Hippocampal formation (tissue), 2 donors: ENCODE measurements at places on chromosomes 4 and X.
A peak's percentile ranks its signal among the peaks of the same experiment; 100 is the strongest.

DNA sequence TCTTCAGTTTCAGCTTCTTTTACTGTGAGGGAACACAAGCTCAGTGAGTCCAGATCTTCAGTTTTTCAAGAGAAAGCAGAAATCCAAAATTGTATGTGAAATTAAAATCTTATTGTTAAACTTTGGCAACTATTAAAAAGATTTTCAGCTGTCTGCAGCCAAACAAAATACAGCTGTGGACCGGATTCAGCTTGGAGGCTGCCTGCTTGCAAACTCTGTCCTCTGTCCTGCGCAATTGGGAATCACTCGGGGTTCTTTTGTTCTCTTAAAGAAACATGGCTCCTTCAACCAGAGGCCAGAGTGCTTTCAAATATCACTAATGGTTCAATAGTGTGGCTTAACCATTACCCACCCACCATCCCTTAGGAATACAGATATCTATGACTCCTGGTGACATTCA is 201.2 kb downstream of the CHIC2 start:
- no peak for DNase-seq

- no peak for DNase-seq
These were observed 78.8 kb upstream of the BCOR start for GRCh38 chrX:40176351-40177116.

- DNase-seq: no peak
These were observed 28.4 kb downstream of the SMARCA1 start for GRCh38 chrX:129494887-129495286.

- DNase-seq: no peak
These were observed 30.8 kb downstream of the DOK7 start for GRCh38 chr4:3493720-3494461.

GRCh38 chrX:154365997-154366665 is 8.3 kb downstream of the FLNA start:
- no peak for DNase-seq

DNA sequence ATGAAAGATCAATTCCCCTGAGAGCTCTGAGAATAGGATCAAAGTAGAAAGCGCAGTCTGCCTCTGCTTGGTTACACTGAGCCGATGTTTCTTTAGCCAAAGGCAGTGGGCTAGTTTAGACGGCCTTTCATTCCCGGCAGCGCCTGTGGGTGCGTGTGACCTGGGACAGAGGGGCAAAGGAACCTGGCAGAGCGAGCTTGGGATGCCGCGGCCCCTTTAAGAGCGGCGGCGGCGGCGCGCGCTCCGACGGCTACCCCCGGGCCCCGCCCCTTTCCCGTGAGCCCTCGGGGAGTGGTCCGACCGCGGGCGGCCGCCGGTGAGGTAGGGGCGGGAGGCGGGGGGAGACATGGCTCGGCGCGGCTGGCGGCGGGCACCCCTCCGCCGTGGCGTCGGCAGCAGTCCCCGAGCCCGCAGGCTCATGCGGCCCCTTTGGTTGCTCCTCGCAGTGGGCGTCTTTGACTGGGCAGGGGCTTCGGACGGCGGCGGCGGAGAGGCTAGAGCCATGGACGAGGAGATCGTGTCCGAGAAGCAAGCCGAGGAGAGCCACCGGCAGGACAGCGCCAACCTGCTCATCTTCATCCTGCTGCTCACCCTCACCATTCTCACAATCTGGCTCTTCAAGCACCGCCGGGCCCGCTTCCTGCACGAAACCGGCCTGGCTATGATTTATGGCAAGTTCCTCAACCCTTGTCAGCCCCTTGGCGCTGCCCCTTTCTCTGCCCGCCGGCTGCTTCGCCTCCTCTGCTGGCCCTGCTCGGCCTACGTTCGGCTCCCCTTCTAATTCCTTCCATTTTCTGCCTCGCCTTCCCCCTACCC is at the start of gene SLC9A6:
Gene SLC9A6, plus strand, starts transcription at position 279 of the 816 bp plus-strand sequence. Its CDS starts 224 bp downstream, at position 503.
- peak; percentile 65 for DNase-seq

DNA sequence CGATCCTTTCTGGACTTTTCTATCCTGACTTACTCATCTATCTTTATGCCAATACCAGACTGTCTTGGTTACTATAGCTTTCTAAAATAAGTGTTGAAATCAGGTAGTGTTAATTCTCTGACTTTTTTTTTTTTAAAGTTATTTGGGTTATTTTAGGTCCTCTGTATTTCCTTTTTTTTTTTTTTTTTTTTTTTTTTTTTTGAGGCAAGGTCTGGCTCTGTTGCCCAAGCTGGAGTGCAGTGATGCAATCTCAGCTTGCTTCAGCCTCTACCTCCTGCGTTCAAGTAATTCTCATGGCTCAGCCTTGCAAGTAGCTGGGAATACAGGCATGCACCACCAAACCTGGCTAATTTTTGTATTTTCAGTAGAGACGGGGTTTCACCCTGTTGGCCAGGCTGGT is 2.8 kb upstream of the NELFA start:
- no peak for DNase-seq

- no peak for DNase-seq
These were observed 7.9 kb downstream of the C4orf17 start for GRCh38 chr4:99518601-99519295.

DNA sequence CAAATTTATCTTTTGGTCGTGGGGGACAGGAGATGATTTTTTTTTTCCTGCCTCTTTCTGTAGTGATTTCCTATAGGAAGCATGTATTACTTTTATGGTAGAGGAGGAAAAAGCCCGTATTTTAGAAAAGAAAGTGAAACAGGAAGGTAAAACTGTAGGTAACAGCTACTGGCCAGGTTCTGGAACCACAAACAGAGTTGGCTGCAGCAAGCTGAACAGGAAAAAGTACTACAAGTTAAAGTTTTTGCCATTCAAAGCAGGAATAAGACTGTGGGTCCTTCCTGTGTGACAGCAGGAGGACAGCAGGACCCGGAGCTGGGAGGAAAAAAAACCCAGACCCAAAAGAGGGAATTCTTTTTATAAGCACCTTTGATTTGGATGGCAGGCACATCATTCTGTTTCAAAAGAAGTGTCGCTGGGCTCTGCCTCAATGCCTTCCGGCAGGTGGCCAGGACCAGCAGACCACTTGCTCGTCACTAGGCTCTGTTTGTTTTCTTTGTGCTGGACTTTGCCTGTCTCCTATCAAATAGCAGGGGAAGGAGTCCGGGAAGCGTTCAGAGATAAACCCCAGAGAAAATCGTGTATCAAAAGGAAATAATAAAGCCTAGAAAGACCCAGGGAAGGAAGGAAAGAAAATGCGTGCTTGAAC is 277.9 kb downstream of the ADGRA3 start:
- no peak for DNase-seq

GRCh38 chr4:5110901-5111300 is 59.6 kb downstream of the STK32B start:
- no peak for DNase-seq

- no peak for DNase-seq
These were observed 6.5 kb upstream of the USP46 start for GRCh38 chr4:52665592-52665991.

DNA sequence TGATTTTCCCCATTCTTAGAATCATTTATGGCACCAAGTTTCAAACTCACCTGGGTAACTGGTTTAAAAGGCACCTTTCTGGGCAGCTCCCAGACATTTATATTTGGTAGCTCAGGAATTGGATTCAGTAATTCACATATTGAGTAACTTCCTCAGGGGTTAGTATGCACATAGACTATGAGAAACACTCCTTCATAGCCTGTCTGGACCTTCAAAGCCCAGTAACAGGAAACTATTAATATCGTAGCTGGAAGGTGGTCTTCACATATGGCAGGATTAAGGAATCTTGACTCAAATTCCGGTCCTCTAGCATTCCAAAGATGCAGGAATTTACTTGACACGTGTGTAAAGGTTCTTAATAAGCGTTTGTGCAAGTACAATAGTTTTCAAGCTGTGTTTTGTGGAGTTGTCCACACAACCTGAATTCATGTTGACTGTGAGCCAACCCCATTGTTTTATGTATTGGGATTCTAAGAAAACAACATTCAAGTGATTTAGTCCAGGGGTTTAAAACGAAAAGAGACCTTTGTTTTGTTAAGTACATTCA is 78.4 kb downstream of the PLS3 start:
- DNase-seq: no peak

GRCh38 chrX:136623396-136623795 is 24.6 kb upstream of the CD40LG start:
- no peak for DNase-seq

- DNase-seq: no peak
These were observed 7.5 kb downstream of the P2RY4 start for GRCh38 chrX:70252491-70252890.

- no peak for DNase-seq
These were observed 1039.7 kb downstream of the RAPGEF2 start for GRCh38 chr4:160142579-160142978.

DNA sequence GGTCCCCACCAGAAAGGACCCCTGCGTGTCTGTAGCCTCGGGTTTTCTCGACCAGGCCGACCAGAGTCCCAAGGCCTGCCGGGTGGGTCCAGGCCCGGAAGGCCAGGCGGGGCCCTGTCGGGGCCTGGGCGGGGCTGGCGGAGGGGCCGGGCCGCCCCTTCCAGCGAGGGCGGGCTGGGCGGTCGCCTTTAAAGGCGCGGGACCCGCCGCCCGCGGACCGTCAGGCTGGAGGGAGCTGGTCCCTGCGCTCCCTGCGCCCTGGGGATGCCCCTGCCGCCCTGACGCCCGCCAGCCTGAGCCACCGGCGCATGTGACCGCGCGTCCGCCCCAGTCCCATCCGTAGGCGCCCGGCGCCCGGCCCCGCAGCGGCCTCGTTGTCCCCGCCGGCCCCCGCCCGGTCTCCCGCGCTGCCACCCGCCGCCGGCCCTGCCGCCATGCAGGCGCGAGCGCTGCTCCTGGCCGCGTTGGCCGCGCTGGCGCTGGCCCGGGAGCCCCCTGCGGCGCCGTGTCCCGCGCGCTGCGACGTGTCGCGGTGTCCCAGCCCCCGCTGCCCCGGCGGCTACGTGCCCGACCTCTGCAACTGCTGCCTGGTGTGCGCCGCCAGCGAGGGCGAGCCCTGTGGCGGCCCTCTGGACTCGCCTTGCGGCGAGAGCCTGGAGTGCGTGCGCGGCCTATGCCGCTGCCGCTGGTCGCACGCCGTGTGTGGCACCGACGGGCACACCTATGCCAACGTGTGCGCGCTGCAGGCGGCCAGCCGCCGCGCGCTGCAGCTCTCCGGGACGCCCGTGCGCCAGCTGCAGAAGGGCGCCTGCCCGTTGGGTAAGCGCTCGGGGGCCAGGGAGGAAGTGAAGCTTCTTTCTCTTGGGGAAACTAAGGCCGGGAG is at the start of gene HTRA3:
Gene HTRA3, plus strand, starts transcription at position 220 of the 883 bp plus-strand sequence. Its CDS starts 215 bp downstream, at position 435.
- no peak for DNase-seq

GRCh38 chrX:17007134-17007768 is 60.8 kb downstream of the REPS2 start:
- no peak for DNase-seq

GRCh38 chrX:103254171-103254824 is 657 bp downstream of the TCEAL8 start:
- DNase-seq: peak; percentile 41

DNA sequence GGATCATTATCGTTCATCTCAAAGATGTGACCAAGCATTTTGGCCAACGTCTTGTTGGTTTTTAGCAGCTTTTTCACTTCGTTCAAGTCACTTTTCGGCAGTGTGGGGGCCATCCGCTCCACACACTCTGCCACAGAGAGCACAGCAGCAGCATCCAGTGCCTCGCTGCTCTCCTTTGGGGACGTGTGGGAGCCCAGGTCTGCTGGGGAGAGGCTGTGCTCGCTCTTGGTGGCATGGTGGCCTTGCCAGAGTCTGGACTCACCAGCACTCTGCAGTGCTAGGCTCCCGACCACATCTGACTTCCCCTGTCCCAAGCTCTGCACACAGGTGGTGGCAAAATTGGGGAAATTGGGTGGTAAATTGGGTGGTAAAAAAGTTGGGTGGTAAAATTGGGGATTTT is 50.6 kb downstream of the GPR50 start:
- no peak for DNase-seq

GRCh38 chr4:162485486-162485885 is 321.7 kb upstream of the FSTL5 start:
- no peak for DNase-seq

GRCh38 chrX:150213481-150214030 is 149.6 kb upstream of the MAMLD1 start:
- DNase-seq: no peak

GRCh38 chr4:98502624-98503023 is 155.8 kb downstream of the TSPAN5 start:
- DNase-seq: no peak

GRCh38 chr4:22003878-22004277 is 55.3 kb upstream of the KCNIP4 start:
- no peak for DNase-seq

DNA sequence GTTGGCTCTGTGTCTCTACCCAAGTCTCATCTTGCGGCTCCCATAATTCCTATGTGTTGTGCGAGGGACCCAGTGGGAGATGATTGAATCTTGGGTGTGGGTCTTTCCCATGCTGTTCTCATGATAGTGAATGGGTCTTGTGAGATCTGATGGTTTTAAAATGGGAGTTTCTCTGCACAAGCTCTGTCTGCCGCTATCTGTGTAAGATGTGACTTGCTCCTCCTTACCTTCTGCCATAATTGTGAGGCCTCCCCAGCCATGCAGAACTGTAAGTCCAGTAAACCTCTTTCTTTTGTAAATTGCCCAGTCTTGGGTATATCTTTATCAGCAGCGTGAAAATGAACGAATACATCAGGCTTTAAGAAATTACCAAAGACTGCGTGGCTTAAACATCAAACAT is 31.2 kb downstream of the STIM2 start:
- DNase-seq: no peak

- DNase-seq: no peak
These were observed 294.6 kb downstream of the TRIML1 start for GRCh38 chr4:188433741-188434315.

- DNase-seq: no peak
These were observed 435.5 kb downstream of the DTHD1 start for GRCh38 chr4:36716874-36717273.

- DNase-seq: no peak
These were observed 64.6 kb upstream of the PAGE1 start for GRCh38 chrX:49760290-49760890.

- no peak for DNase-seq
These were observed 561.3 kb upstream of the GRIA3 start for GRCh38 chrX:122622795-122623194.

DNA sequence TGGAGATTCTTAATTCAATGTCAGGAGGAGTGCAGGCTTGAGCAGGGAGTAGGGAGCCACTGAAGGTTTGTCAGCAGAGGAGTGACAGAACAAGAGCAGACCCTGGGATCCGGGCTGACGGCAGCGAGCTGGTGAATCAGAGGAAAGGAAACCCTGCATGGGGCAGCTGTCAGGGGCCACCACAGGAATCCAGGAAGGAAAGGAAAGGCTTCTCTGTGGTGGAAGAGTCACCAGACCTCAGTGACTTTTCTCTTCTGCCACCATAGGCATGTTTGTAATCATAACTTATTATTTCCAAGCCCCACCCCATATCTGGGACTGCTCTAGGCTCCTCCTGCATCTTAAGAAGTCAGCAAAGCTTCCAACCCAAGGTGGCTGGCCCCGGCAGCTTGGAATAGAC is 150.9 kb downstream of the BCOR start:
- no peak for DNase-seq

- DNase-seq: no peak
These were observed 141.5 kb upstream of the MTMR8 start for GRCh38 chrX:64536736-64537135.
